Endothelial cell of umbilical vein (primary cell): ENCODE measurements at places on chromosomes 16 and 17. TPM values are rescaled to one million over a fixed set of nuclear protein-coding genes. Genes with fewer than 3 reads are reported as not detected.

DNA sequence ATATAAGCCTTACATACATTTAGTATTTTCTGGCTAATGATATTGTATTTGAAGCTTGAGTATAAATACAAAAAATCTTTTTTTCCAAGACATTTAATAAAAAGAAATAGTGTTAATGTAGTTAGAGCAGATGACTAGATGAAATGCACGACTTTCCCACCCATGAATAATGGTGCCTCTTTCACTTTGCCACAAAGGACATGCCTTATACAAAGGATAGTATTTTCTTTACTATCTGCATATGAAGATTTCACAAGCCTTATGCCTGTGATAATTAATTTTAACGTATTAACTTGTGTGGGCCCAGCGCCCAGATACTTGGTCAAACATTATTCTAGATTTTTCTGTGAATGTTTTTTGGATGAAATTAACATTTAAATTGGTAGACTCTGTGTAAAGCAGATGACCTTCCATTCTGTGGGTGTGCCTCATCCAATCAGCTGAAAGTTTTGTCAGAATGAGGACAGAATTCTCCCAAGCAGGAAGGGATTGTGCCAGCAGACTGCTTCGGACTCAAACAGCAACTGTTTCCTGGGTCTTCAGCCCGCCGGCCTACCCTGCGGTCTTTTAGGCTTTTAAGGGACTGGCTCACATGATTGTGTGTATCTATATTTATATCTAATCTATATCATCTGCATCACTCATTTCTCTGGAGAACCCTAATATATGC lies 115.4 kb downstream of the USP22 start:
- DNase-seq: no peak

- peak; percentile 25 for DNase-seq
These were observed 32.0 kb downstream of the SLC6A4 start for GRCh38 chr17:30203471-30203981.

- DNase-seq: peak; percentile 51
These were observed 151.0 kb downstream of the IRX3 start for GRCh38 chr16:54135361-54136275.

DNA sequence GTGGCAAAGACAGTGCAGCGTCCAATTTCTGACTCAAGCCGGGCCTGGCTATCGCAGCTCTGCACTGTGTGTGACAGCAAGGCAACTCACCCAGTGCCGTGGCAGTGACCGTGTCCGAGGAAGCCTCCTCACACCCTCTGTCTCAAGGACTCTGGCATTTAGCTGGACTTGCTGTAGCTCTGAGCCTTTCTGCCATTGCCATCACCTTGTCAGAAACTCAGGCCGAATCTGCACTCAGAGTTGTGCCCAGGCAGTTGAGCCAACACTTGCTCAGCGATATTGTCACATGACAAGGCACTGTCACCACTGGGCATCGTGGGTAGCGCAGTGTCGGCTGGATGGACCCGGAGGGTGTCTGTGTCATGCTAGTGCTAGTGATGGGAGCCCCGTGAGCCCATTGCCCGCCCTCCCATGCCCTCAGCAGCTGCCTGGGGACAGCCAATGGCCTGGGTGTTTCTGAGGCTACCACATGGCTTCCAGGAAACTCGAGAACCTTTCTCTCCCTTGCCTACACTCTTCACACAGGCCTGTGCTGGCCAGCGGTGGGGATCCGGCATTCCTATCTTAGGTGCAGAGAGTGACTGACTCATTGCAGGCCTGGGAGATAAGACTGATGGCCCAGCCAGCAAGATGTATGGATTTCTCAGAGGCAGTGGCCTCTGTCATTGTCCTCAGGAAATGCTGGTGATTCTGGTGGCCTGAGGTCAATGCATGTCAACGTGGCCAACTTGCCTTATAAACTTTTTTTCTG lies 22.1 kb upstream of the STH start:
- DNase-seq: no peak

GRCh38 chr17:82810644-82811430 lies 29.0 kb downstream of the ZNF750 start:
- DNase-seq: peak; percentile 42

The PRR35 gene
- not detected in 2 replicates for polyA plus RNA-seq

The SLC2A4 gene
- 0.12 and 0.18 TPM in 2 replicates for polyA plus RNA-seq
